ENCODE measurements at places on chromosomes 11 and 22.

DNA sequence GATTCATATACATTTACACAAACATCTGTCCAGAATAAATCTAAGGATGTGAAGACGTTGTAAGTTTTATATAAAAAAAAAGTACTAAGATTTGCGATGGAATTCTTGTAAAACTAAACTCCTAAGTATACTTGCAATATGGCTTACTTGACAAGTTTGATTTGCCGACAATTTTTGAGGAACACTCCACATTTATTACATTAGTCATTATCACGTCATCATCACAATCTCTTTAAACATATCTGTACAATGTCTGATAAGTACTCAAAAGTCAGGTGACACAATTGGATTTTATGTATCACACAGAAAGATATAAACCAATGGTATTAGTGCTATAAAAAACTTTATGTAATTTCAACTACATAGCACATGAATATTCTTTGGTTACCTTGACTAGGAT, 30.4 kb downstream of the IMMP1L start:
- H3K4me1 ChIP-seq: no peaks in the 10 kb centered on the region
- no peak overlapping the region for H3K4me3 ChIP-seq
- no peaks in the 10 kb centered on the region for H3K36me3 ChIP-seq
- no peak for DNase-seq
- no peak overlapping the region for H3K27ac ChIP-seq
- no peaks in the 10 kb centered on the region for H3K27me3 ChIP-seq

- H3K27ac ChIP-seq: peak overlapping the region; percentile 51
- H3K36me3 ChIP-seq: no peaks in the 10 kb centered on the region
- no peak for DNase-seq
- no peaks in the 10 kb centered on the region for H3K27me3 ChIP-seq
Measured at GRCh38 chr22:46744581-46744980, 6.5 kb upstream of the CERK start.

DNA sequence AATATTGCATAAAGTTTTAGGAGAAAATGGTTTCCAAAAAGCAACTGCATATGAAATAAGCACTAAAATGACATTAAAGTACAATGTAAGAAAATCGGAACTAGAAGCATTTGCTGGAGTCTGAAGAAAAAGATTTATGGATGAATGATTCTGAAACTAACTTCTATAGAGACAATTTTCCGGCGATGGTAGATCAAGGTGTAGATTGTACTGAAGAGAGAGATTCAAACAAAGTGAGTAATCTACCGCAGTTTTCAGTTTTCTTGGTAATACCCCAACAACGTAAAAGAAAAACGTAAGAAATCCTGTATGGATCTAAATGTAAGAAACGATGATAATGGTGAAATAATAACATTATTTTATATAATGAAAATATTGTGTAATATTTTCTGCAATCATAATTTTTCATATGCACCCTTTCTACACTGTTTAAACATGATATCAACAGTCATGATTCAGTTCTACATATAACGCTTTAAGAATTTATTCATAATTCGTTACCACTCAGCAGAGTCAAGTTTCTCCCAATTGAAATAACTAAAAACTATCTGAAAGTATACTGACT, 1.8 kb upstream of the CDPF1 start:
- H3K4me3 ChIP-seq: no peak overlapping the region
- no peaks in the 10 kb centered on the region for H3K27me3 ChIP-seq
- no peak for DNase-seq

DNA sequence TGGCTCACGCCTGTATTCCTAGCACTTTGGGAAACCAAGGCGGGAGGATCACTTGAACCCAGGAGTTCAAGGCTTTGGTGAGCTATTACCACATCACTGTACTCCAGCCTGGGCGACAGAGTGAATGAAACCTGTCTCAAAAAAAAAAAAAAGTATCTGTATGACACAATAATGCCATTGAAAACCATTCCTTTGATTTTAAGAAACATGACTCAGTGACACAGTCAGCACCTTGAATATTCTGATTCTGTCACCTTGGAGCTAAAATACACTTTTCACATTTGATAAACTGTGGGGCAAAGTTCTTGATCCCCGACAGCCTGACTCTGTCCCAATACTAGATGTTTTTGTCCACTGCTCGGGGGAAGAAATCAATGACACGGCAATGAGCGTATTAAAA, 16.7 kb upstream of the ELFN2 start:
- no peaks in the 10 kb centered on the region for H3K36me3 ChIP-seq
- DNase-seq: no peak

- H3K4me1 ChIP-seq: no peaks in the 10 kb centered on the region
- no peak overlapping the region for H3K27ac ChIP-seq
- H3K4me3 ChIP-seq: no peak overlapping the region
- H3K36me3 ChIP-seq: no peaks in the 10 kb centered on the region
- no peak for DNase-seq
- no peaks in the 10 kb centered on the region for H3K27me3 ChIP-seq
Measured at GRCh38 chr11:33310720-33311500, 53.7 kb downstream of the HIPK3 start.

- no peaks in the 10 kb centered on the region for H3K4me1 ChIP-seq
- no peak overlapping the region for H3K27ac ChIP-seq
- DNase-seq: no peak
Measured at GRCh38 chr22:38017272-38017920, 33.0 kb upstream of the SOX10 start.

DNA sequence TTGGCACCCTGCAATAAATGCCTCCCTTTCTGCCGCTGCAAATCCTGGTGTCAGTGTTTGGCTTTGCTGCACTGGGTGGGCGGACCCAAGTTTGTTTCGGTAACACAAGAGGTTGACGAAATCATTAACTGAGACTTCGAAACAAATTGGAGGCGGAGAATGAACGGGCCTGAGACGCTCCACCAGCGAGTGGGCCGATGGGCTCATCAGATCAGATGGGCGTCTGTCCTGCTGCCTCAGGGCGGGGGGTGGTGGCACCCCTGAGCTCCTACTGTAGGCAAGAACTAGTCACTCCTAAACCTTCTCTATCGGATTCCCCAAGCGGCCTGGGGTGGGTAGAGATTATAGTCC, 918 bp upstream of the CAPN5 start:
- no peaks in the 10 kb centered on the region for H3K27me3 ChIP-seq
- H3K4me3 ChIP-seq: peak overlapping the region; percentile 79
- peaks cover 6% of the 10 kb centered on the region for H3K4me1 ChIP-seq
- no peaks in the 10 kb centered on the region for H3K36me3 ChIP-seq

- no peaks in the 10 kb centered on the region for H3K36me3 ChIP-seq
- DNase-seq: no peak
- peaks cover 23% of the 10 kb centered on the region for H3K27me3 ChIP-seq
- no peak overlapping the region for H3K4me3 ChIP-seq
- no peak overlapping the region for H3K27ac ChIP-seq
Measured at GRCh38 chr11:111538407-111539114, 2.0 kb upstream of the LAYN start.

GRCh38 chr11:117026593-117027330, 71.5 kb downstream of the SIK3 start:
- no peak for DNase-seq
- peaks cover 7% of the 10 kb centered on the region for H3K4me1 ChIP-seq
- no peaks in the 10 kb centered on the region for H3K36me3 ChIP-seq
- H3K27me3 ChIP-seq: no peaks in the 10 kb centered on the region
- H3K4me3 ChIP-seq: no peak overlapping the region

DNA sequence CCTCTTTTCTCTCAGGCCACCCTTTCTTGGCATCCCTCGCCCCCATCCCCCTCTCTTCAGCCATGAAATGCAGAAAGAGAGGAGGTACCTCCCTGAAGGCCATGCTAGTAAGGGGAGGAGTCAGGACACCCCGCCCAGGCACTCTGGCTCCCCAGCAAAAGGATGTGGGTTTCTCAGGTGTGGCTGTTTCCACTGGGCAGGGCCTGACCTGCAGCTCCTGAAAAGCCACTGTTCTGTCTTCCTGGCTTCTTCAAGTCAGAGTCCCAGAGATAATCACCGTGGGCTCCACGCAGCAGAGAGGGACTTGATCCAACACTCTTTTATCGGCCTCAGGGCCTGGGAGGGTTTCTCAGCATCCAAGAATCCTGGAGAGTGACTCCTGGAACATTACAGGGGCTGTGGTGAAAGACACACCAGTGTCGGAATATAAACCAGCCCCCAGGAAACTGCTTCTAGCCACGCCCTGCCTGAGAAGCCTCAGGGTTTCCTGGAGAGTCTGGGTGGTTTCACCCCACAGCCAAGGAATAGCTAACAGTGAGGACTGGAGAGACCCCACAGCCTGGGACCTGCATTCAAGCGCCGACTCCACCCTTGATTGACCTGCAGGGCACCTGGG, 45.7 kb upstream of the TSPAN18 start:
- H3K4me3 ChIP-seq: no peak overlapping the region
- no peaks in the 10 kb centered on the region for H3K36me3 ChIP-seq
- H3K4me1 ChIP-seq: no peaks in the 10 kb centered on the region
- H3K27me3 ChIP-seq: no peaks in the 10 kb centered on the region
- H3K27ac ChIP-seq: no peak overlapping the region
- DNase-seq: no peak

DNA sequence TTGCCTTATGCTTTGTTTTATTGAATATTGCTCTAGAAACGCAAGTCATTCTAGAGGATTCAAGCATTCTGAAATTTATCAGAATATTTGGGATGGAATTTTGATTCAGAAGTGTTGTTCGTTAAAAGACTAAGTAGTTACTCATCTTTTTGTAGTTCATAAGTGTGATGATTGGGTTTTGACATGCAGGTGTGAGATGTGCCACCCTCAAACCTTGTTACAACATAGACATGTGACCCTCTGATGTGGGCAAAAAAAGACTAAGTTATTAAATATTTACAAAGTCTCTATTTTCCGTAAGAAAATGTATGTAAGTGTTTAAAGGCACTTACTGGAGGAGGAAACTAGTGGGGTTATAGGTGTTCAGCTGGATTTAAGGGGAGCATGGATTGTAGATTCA, 8.9 kb downstream of the YWHAH start:
- H3K27ac ChIP-seq: no peak overlapping the region
- no peak overlapping the region for H3K4me3 ChIP-seq
- no peaks in the 10 kb centered on the region for H3K27me3 ChIP-seq
- H3K36me3 ChIP-seq: peaks cover 14% of the 10 kb centered on the region
- H3K4me1 ChIP-seq: peaks cover 18% of the 10 kb centered on the region

DNA sequence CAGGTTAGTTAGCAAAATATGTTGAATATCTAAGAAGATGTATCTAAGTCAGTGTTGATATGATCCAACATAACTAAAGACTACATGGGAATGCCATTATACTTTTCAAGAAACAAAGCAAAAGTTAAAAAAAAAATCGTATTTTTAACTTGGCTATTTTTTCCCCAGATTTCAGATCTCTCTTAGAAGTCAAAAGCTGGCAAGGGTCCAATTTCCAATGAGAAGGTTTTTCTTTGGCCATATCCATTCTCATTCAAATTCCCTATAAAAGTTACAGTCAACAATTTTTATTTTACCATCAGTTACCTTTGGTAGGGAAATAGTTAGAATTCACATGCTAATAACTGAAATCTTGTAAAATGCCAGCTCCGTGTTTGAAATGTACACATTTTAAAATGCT, 70.5 kb upstream of the FAT3 start:
- no peaks in the 10 kb centered on the region for H3K36me3 ChIP-seq
- no peaks in the 10 kb centered on the region for H3K4me1 ChIP-seq
- no peak overlapping the region for H3K4me3 ChIP-seq
- no peak for DNase-seq

GRCh38 chr11:82944198-82944597, 42.7 kb downstream of the DDIAS start:
- H3K27ac ChIP-seq: no peak overlapping the region
- no peaks in the 10 kb centered on the region for H3K27me3 ChIP-seq
- H3K4me1 ChIP-seq: no peaks in the 10 kb centered on the region
- DNase-seq: no peak

DNA sequence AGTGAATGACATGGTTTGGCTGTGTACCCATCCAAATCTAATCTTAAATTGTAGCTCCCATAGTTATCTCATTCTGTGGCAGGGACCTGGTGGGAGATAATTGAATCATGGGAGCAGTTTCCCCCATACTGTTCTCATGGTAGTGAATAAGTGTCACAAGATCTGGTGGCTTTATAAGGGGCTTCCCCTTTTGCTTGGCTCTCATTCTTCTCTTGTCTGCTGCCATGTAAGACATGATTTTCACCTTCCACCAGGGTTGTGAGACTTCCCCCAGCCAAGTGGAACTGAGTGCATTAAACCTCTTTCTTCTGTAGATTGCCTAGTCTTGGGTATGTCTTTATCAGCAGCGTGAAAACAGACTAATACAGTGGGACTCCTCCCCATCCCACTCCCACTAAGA, 11.1 kb downstream of the OR5A2 start:
- no peaks in the 10 kb centered on the region for H3K4me1 ChIP-seq
- DNase-seq: no peak
- no peaks in the 10 kb centered on the region for H3K27me3 ChIP-seq

GRCh38 chr11:13831696-13832095, 130.8 kb upstream of the SPON1 start:
- no peaks in the 10 kb centered on the region for H3K27me3 ChIP-seq
- no peak for DNase-seq
- no peak overlapping the region for H3K4me3 ChIP-seq
- no peaks in the 10 kb centered on the region for H3K4me1 ChIP-seq
- H3K27ac ChIP-seq: no peak overlapping the region

GRCh38 chr11:100684101-100685065, 2.7 kb upstream of the ARHGAP42 start:
- H3K27ac ChIP-seq: no peak overlapping the region
- H3K4me1 ChIP-seq: peaks cover 27% of the 10 kb centered on the region

GRCh38 chr11:103902994-103903393, 133.4 kb upstream of the DDI1 start:
- no peaks in the 10 kb centered on the region for H3K36me3 ChIP-seq
- H3K27me3 ChIP-seq: no peaks in the 10 kb centered on the region
- no peak for DNase-seq
- no peak overlapping the region for H3K4me3 ChIP-seq
- no peaks in the 10 kb centered on the region for H3K4me1 ChIP-seq
- H3K27ac ChIP-seq: no peak overlapping the region

DNA sequence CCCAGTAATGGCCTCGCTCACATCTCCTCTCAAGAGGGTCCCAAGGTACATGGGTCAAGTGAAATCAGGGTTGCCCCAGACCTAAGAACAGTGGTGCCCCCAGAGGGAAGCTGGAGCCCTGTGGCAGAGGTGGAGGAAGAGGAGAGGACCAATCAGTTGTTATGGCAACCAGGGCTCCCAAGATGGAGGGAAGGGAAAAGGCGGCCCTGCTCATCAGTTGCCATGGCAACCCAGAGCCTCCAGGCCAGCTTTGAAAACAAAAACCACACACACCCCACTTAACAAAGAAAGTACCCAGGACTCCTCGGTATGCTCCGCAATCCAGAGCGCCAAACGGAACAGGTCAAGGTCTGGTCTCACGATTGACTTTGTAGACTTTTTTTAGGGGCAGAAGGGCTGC, 53.5 kb upstream of the SLC35C1 start:
- H3K27me3 ChIP-seq: peaks cover 4% of the 10 kb centered on the region
- no peak overlapping the region for H3K27ac ChIP-seq
- no peaks in the 10 kb centered on the region for H3K36me3 ChIP-seq
- no peak for DNase-seq
- H3K4me1 ChIP-seq: no peaks in the 10 kb centered on the region

DNA sequence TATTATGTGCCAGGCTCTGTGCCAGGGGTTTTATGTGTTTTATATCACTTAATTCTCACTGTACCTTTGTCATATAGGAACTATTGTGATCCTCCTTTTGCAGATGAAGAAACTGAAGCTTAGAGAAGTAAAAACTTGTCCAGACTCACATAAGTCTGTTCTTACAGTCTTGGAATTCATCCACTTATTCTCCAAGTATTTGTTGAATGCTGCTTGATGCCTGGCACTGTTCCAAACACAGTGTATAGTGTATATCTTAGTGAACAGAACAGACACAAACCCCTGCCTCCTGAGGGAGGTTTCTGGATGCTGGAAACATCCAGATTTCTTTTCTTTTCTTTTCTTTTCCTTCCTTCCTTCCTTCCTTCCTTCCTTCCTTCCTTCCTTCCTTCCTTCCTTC, 29.0 kb upstream of the FGF3 start:
- H3K27ac ChIP-seq: no peak overlapping the region
- DNase-seq: no peak
- H3K4me1 ChIP-seq: no peaks in the 10 kb centered on the region
- peaks cover 34% of the 10 kb centered on the region for H3K27me3 ChIP-seq
- no peak overlapping the region for H3K4me3 ChIP-seq

Data from Panc1 (cell line).